Activated naive CD4-positive, alpha-beta T cell (primary cell): ENCODE measurements at places on chromosomes 2 and 18.

- DNase-seq = no peak
Observed at GRCh38 chr2:175686002-175686401, 316.1 kb downstream of the LNPK start.

DNA sequence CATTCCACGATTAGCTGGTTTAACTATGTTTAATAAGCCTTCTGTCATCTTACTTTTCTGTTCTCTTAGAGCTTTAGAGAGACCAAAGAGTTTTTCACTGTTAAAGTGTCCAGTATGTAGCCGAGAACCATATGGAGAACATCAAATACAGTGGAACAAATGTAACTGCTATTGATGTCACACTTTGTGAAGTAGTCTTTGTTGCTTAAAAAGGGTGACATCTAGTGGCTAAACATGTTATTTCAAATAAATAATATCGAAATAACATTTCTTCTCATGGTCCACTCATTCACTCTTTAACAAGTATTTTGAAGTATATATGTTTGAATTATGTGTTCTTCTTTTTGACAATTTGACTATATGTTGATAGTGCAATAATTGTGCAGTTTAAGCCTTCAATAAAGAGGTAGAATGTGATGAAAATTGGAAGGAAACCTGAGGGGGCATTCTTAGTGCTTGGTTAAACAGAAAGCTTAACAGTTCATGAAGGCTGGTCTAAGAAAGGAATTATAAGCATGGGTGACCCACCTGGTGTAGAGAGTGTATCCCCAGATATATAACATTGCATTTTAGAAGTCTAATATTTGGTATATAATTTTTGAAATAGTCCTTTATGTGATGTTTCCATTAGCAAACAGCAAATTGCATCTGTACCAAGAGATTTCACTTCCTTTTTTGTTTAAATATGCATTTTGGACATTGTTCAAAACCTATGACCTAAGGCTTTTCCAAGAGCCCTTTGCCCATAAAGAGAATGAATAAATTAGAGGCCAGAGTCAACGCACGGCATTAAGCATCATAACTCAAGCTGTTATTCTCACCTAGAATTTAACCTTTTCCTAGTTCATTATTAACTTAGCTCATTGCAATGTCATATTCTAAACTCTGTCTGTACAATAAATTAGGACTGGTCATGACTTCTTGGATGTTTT is 112.1 kb downstream of the KYNU start:
- no peak for DNase-seq

GRCh38 chr18:69755856-69756496 is 191.7 kb downstream of the CD226 start:
- DNase-seq = no peak

- DNase-seq = no peak
Observed at GRCh38 chr2:121254748-121255147, 30.3 kb downstream of the TFCP2L1 start.
